Neural progenitor cell (in vitro differentiated cells): ENCODE measurements at places on chromosomes 6 and 20.

DNA sequence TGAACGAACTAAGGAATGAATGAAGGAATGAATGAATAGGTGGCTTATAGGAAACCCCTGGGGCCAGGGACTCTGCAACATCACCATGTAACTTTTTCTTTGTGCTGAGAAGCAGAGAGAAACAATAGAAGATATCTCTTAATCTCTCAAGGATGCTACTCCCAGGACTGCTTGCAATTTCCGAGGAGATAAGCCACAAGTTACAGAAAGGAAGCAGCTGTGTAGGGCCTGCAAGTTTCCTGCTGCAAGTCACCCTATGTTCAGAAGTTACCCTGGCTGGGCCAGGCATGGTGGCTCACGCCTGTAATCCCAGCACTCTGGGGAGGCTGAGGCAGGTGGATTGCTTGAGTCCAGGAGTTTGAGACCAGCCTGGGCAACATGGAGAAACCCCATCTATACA is 7.3 kb upstream of the MAVS start:
- DNase-seq, result peak; percentile 25

- no peak for DNase-seq
Observed at GRCh38 chr6:56932910-56933477, 21.9 kb upstream of the BEND6 start.

DNA sequence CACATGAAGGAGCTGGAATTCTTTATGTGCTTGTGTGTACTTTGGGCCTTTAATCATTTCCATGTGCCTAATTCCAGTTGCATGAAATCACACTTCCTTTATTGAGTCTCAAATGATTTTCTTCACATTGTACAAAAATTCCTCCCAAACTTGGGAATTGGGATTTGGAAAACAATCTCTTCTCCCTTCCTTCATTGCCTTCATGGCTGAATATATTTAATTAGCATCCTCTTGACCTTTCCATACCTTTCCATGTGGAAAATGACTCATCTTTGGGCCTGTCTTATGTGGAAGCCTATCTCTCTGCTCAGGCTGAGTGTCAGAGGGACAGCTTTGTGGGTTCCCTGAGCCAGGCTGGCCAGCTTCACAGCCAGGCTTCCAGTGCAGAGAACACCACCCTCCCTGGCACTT is 33.0 kb upstream of the CDH4 start:
- no peak for DNase-seq

GRCh38 chr6:91298543-91299145 is 711.8 kb upstream of the MAP3K7 start:
- DNase-seq, result peak; percentile 50

- DNase-seq, result peak; percentile 56
Observed at GRCh38 chr6:116287689-116288282, 8.1 kb upstream of the TSPYL1 start.

DNA sequence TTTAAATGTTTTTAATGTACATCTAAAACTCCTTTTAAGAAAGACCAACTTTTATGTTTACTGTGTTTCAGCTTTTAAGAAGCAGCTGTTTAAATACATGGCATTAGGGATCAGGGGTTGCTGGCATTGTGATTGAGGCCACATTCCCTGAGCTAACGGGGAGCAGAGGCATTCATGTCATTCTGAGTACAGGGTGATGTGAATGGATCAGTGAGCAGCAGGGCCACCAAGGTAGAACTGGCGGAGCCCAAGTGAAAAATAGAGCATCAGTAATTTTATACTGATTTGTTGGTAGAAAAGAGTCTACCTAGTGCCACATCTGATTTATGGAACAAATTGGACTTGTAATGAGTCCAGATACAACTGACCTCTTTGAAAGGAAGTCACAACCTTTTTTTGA is 467.3 kb downstream of the ADGRB3 start:
- DNase-seq, result peak; percentile 67

- no peak for DNase-seq
Observed at GRCh38 chr6:32442977-32443552, 3.4 kb downstream of the HLA-DRA start.

- DNase-seq, result no peak
Observed at GRCh38 chr6:126054258-126054702, 67.9 kb downstream of the TRMT11 start.

DNA sequence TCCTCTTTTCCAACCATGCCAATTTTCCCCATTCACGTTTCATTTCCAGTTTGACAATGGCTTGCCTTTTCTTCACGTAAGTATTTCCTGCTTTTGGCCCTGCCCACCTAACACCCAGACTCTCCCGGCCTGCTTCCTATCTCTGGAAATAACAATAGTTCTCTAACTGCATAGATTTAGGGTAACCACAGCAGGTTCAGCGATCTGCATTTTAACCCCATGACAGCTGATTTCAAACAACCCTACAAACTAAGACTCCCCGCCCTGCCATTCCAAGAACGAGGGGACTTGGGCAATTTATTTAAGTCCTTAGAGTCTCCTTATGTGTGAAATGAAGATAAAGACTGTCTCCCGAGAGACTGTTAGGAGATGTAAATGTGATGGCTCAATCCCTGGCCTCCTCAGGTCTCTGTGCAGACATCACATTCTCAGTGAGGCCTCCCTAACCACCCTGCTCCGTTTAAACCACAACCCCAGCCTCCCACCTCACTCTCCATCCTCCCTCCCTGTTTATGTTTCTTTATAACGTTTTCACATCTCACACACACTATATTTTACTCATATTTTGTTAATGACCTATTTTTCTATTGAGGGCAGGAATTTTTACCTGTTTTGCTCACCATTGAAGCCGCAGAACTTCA is 134.8 kb downstream of the GJA10 start:
- no peak for DNase-seq

DNA sequence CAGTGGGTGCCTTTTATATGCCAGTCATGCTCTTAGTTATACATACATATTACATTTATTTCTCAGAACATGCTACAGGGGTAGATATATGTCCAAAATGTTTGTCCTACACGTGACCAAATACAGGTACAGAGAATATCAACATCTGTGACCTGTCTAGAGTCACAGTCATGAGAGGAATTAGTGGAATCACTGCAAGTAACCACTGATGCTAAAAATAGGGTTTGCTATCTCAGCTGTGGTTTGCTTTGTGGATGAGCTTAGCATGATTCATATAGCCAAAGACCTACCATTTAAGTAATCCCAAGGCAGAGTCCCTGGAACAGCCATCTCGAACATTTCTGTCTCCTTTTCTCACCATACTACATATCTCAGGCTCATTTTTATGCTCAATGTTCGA is 32.3 kb downstream of the GSTA3 start:
- no peak for DNase-seq

DNA sequence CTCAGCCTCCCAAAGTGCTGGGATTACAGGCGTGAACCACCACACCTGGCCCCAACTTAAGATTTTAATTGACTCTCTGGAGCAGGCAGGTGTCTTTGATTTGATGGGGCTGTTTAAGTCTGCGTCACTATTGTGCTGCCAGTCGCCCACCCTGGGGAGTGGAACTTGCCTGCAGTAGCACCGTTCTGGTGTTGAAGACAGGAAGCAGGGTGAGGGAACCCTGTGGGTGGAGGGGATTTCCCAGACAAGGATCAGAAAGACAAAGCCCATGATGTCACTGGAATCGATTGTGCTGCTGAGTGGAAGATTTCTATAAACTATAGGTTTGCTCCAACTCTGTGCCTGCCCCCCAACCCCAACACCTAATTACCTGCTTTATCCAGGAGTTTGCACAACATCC is 11.0 kb downstream of the ALDH8A1 start:
- no peak for DNase-seq

GRCh38 chr20:62706857-62707256 is 1.8 kb upstream of the NTSR1 start:
- no peak for DNase-seq

DNA sequence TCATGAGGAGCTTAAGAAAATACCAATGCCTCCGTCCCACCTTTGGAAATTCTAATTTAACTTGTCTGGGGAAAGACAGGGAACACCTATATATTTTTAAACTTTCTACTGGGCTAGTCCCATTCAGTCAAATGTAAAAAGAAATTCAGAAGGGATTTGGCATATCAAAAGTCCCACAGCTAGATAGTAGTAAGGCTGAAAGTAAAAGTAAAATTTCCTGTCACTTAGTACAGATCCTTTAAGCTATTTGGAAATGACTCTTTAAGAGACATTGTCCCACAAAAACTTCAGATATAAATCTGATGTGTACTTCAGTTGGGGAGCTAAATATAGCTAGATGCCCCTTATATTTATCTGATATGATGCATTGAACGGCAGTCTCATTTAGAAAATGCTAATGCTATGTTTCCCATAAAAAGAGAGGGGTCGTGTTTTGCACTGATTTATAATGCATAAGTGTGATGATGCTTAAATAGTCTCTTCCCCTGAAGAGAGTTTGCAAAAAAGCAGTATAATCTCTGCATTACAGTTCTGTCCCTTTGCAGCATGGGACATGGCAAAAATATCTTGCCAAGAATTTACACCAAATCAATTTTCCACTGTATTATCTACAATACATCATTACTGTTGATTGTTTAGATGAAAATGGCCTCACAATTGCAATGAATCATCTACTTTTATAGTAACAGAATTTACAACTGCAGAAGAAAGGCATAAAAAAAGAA is 860.8 kb upstream of the MAP3K7 start:
- no peak for DNase-seq

- DNase-seq, result no peak
Observed at GRCh38 chr6:143774347-143774746, 68.8 kb upstream of the LTV1 start.

DNA sequence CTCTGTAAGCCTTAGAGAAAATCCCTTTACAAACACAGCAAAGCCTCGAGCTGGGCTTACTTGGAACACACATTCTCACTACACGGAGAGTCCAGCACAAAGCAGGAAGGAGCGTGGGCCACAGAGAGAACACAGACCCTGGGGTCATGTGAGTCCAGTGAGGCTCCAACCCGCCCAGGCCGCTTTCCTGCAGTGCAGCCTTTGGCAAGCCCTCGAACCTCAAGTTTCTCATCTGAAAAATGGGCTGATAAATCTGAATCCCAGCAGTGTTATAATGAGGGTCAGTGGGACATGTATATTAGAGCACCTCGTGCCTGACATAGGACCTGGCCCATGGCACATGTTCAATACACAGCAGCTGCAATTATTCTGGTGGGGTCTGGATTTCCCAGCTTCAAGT is 305.5 kb upstream of the SULF2 start:
- no peak for DNase-seq

DNA sequence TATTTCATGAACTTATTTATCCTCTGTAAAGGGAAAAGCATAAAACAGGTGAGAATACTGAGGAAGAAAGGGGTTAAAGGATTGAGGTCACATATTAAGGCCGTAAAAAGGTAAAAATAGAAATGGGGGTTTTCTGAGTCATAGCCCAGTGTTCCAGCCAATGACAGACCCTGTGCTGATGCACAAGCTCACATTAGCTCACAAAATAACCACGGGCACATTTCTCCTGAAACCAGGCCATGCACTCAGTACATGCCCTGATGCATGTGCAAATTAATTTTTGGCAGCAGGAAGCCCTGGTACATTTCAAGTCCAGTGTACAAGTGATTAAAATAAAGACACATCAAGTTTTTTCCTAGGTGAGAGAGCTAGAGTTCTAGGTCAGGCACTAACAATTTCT is 194.4 kb downstream of the TMEM200A start:
- no peak for DNase-seq
